ENCODE measurements at places on chromosomes 6 and 20.

DNA sequence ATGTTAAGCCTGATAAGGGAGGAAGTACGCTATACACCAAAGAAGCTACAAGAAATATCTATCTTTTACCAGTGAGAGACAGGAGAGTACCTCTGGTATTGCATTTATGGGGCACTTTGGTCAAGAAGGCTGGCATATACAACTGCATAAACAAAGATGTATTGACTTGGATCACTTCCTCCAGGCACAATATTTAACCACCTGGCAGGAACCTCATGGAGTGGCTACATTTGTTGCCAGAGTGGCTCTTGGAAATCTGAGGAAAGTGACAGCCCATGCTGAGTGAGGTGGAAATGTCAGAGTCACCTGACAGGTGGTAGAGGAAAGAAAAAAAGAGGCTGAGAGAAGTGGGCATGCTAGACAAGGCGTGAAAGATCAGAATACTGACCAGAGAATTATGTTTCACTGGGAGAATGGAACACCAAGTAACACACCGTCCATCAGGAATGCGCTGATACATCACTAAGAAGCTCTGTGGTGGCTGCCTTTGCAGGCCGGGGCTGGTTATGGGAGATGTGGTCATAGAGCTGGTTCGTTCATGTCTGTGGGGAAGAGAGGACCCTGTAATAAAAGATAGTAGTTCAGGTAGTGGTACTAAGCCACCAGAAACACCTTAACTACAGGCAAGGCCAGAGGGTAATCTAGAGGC lies 61.4 kb upstream of the UFL1 start:
- DNase-seq: no peak

- DNase-seq: no peak
Observed at GRCh38 chr6:118372413-118372812, 175.7 kb upstream of the PLN start.

GRCh38 chr6:16947375-16948015 lies 154.4 kb upstream of the STMND1 start:
- no peak for DNase-seq

DNA sequence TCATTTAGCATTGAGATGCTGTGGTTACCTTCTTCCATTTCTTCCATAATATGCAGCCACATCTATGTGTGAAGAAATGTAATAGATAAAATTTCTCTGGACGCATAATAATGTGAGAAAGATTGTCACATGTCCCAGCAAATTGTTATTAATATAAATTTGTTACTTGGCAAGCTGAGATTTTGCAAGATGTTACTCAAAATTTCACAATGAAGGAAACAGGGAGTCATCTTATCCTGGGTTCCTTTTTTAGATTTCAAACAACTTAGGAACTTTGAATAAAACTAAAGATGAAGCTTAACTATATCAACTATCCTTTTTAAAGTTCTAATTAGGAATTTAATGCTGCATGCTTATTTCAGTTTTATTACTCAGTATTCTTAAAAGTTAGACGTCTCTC lies 3.6 kb downstream of the ESR1 start:
- no peak for DNase-seq

DNA sequence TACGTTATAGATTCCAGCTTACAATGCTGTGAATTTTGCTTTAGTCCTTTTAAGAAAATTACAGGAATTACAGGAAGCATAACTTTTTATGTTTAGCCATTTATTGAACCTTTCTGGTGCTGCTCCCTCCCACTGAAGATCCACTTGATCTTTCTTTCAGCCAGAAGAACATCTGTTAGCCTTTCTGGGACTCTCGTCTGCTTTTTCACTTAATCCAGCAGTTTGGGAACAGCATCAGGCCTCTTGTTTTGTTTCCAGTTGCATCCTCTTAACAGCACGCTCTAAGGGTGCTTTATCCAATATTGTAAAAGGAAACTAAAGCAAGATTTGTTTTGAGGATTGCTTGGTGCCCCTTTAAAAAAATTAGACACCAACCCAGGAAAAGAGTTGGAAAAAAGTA lies 10.3 kb upstream of the CYP24A1 start:
- no peak for DNase-seq

- DNase-seq: no peak
Observed at GRCh38 chr6:21078497-21078896, 515.1 kb upstream of the SOX4 start.

DNA sequence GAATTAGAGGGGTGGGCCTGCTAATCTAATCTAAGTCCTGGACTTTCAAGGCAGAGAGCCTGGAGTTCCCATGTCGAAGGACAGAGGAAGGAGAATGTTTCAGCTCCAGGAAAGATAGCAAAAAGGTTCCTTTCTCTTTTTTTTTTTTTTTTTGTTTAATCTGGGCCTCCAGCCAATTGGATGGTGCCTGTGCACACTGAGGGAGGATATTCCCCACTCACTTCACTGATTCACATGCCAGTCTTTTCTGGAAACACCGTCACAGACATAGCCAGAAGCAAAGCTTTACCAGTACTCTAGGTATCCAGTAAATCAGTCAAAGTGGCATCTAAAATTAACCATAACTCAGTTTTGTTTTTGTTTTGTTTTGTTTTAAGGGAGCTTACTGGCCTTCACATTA lies 721.1 kb downstream of the TENT5A start:
- no peak for DNase-seq

DNA sequence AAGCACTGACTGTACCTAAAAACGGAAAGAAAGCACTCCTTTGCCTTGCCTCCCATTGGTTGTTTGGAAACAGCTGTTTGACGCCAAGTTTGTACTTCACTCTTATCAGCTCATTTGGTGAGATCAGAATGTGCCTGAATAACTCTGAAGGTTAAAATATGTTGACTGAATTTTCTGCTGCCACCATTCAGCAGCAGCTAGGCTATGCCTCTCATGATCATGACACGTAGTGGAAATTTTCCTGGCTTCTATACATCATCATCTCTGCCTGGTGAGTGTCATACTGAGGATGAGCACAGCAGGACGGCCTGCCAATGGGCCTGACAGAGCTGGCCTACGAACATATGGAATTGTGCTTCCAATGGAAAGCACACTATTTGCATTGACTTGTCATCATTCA lies 704.9 kb upstream of the CITED2 start:
- no peak for DNase-seq

- DNase-seq: no peak
Observed at GRCh38 chr6:157657754-157658153, 165.3 kb upstream of the SNX9 start.

DNA sequence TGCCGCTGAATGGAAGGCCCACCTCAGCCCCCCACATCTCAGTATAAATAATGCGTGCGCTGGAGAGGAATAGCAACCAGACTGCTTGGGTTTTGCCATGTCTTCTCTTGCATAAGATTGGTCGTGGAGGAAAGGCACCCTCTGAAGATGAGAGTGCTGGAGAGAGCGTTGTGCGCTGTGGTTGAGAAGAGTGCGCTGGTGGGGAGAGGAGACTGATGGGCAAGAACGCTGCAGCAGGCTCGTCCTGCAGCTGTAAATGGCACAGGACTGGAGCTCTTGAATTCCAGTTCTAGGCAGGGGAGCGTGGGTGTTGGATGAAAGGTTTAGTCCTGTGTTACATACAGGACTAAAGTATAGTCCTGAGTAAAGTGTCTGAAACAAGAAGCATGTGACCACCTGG lies 51.5 kb downstream of the RPRD1B start:
- DNase-seq: no peak

- no peak for DNase-seq
Observed at GRCh38 chr20:8356806-8357205, 224.7 kb downstream of the PLCB1 start.

DNA sequence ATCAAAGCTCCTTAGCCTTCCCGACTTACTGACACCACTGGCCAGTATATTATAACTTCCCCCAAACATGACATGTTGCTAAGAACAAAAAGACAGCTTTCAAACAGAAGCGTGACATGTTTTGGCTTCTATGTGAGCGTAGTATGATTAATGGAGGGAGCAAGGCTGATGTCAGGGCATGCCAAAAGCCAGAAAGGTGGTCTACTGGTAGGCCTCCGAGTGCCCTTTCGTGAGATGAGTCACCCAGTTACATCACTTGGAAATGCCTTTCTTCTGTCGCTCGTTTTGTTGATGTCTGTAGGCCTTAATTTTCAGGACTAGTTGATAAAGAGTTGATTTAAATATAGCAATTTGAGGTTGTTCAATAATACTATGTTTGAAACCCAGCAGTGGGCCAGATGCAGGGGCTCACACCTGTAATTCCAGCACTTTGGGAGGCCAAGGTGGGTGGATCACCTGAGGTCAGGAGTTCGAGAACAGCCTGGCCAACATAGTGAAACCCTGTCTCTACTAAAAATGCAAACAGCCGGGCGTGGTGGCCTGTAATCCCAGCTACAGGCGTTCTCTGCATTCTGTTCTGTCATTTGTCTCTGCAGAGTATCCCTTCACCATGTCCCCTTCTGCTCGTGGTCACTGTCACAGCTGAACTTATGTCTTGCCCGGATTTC lies 53.3 kb downstream of the CNKSR3 start:
- no peak for DNase-seq

DNA sequence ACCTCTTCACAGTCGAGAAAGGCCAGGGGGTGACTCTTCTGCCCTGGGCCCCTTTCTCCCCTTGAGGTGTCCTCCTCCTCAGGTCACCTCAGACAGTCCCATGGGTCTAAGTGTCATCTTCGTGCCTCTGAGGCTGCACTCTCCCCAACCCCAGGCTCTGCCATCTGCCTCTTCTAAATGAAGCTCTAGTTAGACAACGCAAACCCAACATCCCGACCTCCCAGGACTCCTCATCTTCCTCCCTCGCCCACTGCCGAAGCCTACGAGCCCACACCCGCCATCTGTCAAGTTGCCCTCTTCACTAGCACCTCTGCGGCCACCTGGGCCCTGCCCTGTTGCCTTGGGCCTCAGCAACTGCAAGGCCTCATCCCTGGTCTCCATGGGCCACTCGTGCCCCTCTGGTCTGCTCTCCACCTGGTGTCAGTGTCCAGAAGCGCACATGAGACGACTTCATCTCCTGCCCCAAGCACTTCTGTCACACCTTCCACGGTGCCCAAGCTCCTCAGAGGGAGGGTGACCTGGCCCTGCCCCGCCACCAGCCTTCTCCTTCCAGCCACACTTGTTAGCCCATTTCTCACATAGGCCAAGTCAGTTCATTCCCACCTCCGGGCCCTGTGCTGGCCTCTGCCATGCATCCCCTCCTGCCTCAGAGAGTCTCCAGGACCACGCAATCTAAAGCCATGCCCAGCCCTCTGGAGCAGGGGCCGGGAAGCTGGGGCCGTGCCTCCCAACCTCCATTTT lies 53.8 kb downstream of the RRBP1 start:
- no peak for DNase-seq

- no peak for DNase-seq
Observed at GRCh38 chr6:14918200-14918907, 327.5 kb upstream of the JARID2 start.

DNA sequence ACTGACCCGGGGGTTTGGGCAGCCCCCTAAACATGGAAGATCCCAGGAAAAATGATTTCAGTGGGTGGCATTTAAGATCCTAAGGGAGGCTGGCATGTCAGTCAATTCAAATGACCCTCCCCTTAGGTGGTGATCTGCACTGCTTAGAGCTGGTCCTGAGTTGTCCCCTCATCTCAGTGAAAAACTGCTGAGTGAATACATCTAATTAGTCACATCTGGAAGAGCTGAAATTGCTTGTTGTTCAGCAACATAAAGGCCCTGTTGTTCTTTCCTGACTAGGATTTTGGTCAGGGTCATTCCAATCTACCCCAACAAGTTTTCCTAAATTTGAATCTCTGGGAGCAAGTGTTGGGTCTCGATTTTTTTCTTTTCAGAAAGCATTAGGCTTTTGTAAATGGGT lies 126.4 kb downstream of the LCA5 start:
- DNase-seq: no peak

- no peak for DNase-seq
Observed at GRCh38 chr6:155710704-155711103, 255.1 kb upstream of the NOX3 start.

- DNase-seq: no peak
Observed at GRCh38 chr6:153511896-153512496, 380.9 kb upstream of the RGS17 start.

- no peak for DNase-seq
Observed at GRCh38 chr6:7673063-7673536, 52.8 kb upstream of the BMP6 start.

GRCh38 chr20:51553897-51554486 lies 11.5 kb upstream of the NFATC2 start:
- no peak for DNase-seq

DNA sequence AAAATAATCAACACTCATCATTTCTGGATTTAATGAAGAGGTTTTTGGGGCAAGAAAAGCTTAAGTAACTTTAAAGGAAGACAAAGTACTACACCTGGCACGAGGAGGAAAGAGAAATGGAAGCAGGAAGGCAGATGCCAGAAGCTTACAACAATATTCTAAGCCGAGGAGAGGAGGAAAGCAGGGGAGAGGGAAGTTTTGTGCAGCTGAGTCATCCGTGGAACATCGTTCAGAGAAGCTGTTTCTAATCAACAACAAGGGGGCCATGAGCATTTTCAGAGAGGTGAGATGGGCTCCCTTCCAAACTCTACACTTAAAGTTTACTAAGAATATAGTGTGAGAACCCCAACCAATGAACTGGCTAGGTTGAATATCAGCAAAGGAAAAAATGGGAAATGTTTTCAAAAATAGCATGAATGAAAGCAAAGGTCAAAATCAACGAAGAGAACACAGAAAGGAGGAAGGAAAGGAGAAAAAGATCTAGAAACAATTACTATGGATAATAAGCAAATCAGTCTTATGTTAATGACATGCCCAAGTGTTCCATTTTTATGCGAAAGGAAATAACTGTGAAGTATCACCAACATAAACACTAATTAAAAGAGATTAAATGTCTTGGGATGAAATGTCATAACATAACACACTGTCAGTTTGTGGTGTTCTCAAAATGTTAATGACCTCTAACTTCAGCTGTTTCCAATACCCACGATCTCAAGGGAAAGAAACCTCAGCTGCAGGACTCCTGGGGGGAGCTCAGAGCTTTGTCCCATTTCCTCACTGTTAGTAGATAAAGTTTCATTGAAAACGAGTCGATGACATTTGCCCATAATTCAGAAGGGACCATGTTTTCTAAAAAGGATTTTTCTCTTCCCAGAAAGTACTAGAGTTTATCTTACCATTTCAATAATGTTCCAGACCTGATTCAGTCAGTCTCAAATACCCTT lies 203.4 kb upstream of the STXBP5 start:
- no peak for DNase-seq

DNA sequence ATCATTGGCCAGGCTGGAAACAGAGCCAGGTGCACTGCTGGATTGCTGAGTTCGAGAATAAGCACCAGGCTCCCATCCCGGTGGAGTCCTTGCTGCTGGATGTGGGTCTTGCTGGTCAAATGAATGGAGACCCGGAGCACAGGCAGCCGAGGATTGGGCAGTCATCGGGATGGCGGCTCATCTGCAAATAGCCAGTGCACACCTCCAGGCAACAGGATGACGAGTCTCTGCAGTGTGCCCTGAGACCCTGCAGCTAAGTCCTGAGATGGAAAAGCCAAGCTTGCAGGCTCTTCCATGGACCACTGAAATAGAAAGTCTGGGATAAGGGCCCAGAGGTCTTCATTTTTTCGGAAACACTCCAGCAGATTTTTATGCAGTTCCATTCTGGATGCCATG lies 143.5 kb downstream of the WDR27 start:
- no peak for DNase-seq

DNA sequence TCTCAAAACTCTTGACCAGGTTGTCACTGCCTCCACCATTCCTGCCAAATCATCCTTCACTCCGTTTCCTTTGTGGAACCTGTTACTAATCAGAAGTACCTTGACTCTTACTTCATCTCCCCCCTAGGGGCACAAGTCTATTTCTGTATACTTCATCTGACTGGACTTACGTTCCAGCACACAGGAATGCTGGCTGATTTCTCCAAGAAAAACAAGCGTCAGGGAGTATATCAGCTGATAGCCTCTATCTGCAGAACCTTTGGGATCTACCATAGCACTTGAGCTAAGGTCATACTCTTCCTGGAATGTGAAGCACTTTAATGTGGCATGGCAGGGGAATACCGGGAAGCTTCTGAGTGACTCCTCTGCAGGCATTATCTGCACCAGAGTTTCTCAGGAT lies 178.1 kb upstream of the MOCS1 start:
- DNase-seq: no peak

All from activated CD4-positive, CD25-positive, alpha-beta regulatory T cell treated with anti-CD3 and anti-CD28 coated beads, Interleukin-2, amount 50 U/mL, for 72 hours (primary cell).